ENCODE measurements at places on chromosomes 5 and 9.

- no peak for DNase-seq
Observed at GRCh38 chr9:108973895-108974294, 39.4 kb downstream of the CTNNAL1 start.

DNA sequence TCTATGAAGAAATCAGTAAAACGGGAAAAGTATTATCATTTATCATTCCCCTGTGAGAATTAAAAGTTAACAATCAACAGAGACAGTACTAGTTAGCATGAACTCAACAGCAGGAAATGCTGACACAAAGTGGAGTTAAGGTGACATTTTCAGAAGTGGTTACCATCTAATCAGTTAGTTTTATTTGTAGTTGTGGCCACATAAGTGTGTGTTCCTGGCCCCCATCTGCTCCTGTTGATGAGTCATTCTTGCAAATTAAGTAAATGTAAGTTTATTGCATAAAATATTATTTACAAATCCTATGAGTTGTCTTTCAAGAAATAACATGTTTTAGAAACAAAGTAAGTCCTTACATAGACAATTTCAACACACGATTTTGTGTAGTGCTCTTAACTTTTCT lies 8.9 kb upstream of the BNC2 start:
- no peak for DNase-seq

GRCh38 chr9:130020618-130021017 lies 22.4 kb downstream of the FNBP1 start:
- DNase-seq: peak; percentile 79

DNA sequence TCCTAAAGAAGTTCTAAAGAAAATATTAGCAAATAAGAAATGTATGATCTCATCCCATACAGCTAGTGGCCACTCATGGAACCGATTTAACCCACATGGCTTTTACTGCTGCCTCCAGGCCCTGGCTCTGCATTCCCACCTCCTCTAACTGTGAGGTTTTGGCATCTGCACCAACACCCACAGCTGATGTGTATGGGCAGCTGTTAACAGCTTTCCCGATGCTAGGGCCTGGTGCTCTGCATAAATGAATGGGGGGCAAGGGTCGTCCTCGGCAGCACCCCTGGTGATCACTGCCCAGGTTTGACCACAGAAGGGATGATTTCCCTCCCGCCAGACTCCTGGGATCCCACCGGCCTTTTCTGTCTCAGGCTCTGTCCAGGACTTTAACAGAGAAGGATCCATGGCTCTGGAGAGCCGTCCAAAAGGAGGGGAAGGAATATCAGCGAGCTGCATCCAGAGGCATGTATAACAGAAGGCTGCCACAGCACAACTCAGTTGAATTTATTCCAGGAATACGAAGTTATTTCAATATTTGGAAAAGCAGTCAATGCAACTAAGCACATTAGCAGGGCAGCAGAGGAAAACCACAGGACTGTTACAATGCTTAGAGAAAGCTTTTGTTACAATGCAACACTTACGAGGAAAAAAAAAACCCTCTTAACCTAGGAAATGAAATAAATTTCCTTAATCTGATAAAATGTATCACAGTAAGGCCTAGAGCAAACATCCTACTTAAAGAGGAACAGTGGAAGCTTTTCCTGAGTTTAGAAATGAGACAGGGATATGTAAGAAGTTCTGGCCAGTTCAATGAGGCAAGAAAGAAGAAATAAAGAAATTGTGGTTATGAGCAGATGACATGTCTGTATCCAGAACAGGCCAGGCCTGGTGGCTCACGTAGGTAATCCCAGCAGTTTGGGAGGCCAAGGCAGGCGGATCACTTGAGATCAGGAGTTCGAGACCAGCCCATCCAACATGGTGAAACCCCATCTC lies 63.1 kb downstream of the NACC2 start:
- peak; percentile 44 for DNase-seq

GRCh38 chr5:14036514-14036913 lies 92.0 kb upstream of the DNAH5 start:
- DNase-seq: peak; percentile 47

- no peak for DNase-seq
Observed at GRCh38 chr5:32297181-32298058, 15.3 kb downstream of the MTMR12 start.

DNA sequence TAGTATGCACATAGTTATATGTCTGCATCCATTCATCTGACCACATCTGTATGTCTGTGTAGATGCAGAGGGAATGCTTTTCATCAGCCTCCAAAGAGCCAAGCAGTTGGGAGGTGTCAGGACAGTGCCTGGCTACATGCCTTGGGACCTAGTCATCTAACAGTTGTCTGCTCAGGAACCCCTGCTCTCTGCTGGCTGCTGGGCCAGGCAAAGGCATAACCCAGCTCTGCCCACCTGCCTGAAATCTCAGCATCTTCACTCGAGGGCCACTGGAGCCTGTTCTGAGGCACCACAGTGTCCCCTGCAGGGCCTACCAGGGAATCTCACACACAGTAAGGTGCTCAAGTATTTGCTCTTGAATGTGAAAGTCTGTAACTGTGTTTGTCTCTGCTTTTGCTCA lies 3.7 kb downstream of the C9orf50 start:
- DNase-seq: peak; percentile 73

GRCh38 chr9:35611230-35611797 lies 6.3 kb downstream of the TESK1 start:
- DNase-seq: peak; percentile 47

GRCh38 chr5:83714810-83715209 lies 5.8 kb downstream of the HAPLN1 start:
- DNase-seq: no peak

DNA sequence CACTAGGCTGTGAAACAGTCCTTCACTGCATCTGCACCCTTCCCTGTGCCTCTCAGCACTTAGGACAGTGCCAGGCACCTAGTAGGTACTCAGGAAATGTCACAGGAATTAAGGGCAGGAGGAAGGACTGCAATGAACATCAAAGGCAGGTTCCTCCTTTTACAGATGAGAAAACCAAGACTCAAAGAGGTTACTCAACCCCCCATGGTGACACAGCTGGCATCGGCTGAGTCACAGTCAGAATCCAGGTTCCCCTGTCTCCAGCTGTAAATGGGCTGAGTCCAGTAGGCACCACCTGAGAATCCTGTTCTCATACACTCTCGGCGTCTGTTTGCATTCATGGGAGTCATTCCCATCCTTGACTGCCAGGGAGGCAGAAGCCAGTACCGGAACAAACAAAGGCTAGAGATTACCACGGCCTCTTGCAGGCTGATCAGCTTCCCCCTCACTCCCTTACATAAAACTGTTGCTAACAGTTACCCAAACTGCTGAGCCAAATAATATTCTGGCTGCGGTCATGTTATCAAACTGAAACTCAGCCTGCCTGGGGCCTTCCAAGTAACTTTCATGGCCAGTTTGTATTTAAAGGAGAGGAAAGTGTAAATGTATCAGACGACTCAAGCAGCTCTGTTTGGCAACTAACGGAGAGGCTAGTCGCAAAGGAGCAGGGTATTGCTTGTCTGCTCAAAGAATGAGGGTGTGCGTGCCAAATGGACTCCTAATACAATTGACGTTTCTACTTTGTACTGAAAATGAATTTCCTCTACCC lies 201.7 kb downstream of the PAPPA start:
- no peak for DNase-seq

GRCh38 chr5:135714126-135714894 lies 120.2 kb upstream of the SLC25A48 start:
- DNase-seq: peak; percentile 81

DNA sequence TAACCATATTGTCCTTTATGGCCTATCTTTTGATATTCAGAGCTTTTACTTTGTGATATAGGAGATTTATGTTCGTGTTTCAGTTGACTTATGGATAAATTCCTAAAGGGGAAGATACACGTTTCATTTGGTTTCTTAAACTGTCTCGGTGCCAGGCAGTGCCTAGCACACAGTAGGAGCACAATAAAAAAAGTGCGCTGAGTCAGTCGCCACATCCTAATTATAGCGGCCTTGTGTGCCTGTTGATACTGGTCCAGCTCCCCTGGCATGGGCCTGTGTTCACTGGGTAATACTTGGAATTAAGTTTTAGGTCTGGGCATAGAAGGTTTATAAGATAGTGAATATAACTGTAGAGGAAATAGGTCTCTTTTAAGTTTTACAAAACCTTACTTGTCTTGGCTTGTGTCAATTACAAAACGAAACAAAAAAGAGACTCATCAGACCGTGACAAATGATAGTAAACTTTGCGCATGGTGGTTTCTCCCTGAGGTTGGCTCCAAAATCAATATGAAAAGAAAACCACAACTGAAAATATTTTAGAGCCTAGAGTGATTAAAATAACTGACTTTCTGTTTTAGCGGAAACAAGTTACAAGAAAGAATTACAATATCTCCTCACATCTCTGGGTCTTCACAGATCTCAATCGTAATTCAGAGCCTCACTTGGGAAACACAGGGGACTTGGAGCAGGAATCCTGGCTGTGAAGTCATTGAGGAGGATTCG lies 84.8 kb downstream of the MVB12B start:
- DNase-seq: peak; percentile 55

All from AG10803 (cell line).